ENCODE measurements at places on chromosomes 5 and 9. TPM values are rescaled to one million over a fixed set of nuclear protein-coding genes. Genes with fewer than 3 reads are reported as not detected.

DNA sequence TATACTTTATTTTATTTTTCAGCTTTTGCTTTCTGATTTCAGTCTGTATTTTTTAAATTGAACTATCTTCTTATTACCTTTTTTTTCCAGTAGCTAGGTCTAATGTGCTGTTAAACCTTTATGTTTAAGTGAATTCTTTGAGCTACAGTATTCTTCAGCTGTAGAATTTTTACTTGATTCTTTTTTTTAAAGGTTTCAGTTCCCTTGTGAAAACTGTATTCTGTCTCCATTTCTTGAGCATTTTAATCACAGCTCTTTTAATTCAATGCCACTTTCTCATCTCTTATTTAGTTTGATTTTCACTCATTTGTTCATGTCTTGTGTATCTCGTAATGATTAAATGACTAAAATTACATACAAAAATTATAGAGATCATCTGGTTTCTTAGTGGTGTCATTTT, 233.8 kb downstream of the MTRR start:
- no peak overlapping the region for H3K27ac ChIP-seq
- no peaks in the 10 kb centered on the region for H3K27me3 ChIP-seq
- no peaks in the 10 kb centered on the region for H3K36me3 ChIP-seq
- H3K4me1 ChIP-seq: no peaks in the 10 kb centered on the region
- no peak overlapping the region for H3K4me3 ChIP-seq

- no peak for DNase-seq
- H3K27me3 ChIP-seq: no peaks in the 10 kb centered on the region
- no peaks in the 10 kb centered on the region for H3K36me3 ChIP-seq
- no peak overlapping the region for H3K4me3 ChIP-seq
- peaks cover 22% of the 10 kb centered on the region for H3K4me1 ChIP-seq
Measured at GRCh38 chr9:4762886-4763541, 22.0 kb upstream of the AK3 start.

DNA sequence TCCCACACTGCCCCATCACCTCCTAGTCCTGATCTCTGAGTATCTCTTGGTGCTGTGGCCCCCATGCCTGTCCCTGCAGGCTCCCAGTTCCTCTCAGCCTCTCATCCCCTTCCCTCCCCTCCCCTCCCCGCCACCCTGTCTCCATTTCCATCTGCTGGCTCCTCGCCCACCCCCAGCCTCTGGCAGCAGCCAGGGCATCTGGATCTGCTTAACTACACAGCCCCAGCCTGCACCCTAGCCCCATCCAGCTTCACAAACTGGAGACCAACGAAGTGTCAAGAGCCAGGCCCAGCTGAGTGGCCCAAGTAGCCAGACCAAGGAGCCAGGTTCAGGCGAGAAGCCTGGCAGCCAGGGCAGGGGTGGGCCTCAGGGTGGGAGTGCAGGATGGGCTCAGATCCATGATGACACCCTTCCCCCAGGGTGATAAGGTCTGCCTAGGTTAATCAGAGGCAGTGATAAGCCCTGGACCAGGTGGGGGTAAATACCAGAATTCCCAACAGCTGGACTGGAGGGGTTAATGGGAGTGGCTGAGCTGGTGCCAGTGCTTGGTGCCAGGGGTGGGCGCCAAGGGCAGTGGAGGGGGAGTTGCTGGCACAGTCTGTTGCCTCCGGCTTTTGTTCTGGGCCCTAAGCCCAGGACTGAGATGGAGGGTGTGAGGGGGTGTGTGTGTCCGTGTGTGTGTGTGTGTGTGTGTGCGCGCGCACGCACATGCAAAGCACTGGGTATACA, 2.5 kb downstream of the IL11RA start:
- peaks cover 11% of the 10 kb centered on the region for H3K36me3 ChIP-seq
- peaks cover 12% of the 10 kb centered on the region for H3K4me1 ChIP-seq
- H3K27ac ChIP-seq: no peak overlapping the region
- H3K27me3 ChIP-seq: no peaks in the 10 kb centered on the region
- H3K4me3 ChIP-seq: no peak overlapping the region
- DNase-seq: no peak

DNA sequence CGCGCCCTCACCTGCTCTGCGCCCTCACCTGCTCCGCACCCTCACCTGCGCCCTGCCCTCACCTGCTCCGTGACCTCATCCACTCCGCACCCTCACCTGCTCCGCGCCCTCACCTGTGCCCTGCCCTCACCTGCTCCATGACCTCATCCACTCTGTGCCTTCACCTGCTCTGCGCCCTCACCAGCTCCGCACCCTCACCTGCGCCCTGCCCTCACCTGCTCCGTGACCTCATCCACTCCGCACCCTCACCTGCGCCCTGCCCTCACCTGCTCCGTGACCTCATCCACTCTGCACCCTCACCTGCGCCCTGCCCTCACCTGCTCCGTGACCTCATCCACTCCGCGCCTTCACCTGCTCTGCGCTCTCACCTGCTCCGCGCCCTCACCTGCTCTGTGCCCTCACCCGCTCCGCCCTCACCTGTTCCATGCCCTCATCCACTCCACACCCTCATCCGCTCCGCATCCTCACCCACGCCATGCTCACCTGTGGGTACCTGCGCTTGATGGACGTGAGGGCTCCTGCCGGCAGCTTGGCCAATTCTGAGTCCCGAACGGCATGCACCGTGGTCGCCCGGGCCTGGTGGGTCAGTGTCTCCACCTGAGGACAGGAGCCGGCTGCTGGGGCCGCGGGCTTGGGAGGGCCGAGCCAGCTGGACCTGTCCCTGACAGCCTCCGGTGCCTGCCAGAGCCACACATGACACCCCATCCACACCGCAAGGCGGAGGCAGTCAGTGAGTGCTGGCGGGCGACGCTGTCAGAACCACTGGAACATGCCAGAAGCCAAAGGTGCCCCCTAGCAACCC, 35.6 kb upstream of the NSMF start:
- DNase-seq: no peak
- H3K4me3 ChIP-seq: no peak overlapping the region
- H3K27me3 ChIP-seq: no peaks in the 10 kb centered on the region
- H3K4me1 ChIP-seq: no peaks in the 10 kb centered on the region
- no peaks in the 10 kb centered on the region for H3K36me3 ChIP-seq

AQP3 gene
- total RNA-seq: 3.9 TPM

DNA sequence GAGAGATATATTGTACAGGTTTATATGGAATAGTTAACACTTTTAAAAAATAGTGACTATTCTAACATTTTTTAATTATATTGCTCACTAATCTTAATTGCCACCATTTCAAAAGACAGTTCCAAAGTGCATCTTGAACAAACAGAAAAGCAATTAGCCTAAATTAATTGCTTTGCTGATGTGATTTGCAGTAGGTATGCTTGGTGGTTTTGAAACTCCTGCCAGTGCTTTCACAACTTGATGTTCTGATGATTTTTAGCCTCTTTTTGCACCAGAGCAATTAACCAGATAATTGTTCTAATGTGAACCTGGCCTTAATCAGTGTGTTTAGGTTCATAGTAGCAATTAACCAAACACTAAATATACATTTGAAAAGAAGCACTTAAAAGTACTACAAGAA, 207.6 kb downstream of the FBXL17 start:
- H3K27ac ChIP-seq: no peak overlapping the region
- H3K27me3 ChIP-seq: no peaks in the 10 kb centered on the region
- DNase-seq: no peak
- no peaks in the 10 kb centered on the region for H3K4me1 ChIP-seq
